ENCODE measurements at places on chromosomes 1 and 21.

- no peak for DNase-seq
These were observed 18.5 kb upstream of the MTARC1 start for GRCh38 chr1:220768126-220768601.

- DNase-seq = no peak
These were observed 15.7 kb upstream of the ATP13A2 start for GRCh38 chr1:17027403-17027802.

GRCh38 chr1:153375511-153375910, at the start of gene S100A12:
S100A12 (minus strand) TSS chr1:153375621; CDS start chr1:153374592, 1,029 bp downstream.
- DNase-seq = no peak

DNA sequence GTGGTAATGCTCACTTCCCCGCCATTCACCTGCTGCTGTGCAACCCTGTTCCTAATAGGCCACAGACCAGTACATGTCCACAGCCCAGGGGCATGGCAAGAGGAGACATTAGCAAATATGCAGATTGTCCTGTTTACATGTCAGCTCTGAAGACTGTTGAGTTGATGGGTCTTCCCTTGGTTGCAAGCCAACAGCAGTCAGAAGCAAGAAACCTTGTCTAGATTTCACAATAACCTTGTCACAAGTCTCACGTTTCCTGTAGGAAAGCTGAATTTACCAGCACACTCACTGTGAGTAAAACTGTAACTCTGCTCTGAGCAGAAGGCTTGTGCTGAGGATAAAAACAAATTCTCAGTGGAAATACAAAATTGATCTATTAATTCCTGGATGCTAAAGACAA, 195.1 kb downstream of the HLX start:
- no peak for DNase-seq

GRCh38 chr1:203278082-203278884, 27.0 kb upstream of the BTG2 start:
- no peak for DNase-seq

DNA sequence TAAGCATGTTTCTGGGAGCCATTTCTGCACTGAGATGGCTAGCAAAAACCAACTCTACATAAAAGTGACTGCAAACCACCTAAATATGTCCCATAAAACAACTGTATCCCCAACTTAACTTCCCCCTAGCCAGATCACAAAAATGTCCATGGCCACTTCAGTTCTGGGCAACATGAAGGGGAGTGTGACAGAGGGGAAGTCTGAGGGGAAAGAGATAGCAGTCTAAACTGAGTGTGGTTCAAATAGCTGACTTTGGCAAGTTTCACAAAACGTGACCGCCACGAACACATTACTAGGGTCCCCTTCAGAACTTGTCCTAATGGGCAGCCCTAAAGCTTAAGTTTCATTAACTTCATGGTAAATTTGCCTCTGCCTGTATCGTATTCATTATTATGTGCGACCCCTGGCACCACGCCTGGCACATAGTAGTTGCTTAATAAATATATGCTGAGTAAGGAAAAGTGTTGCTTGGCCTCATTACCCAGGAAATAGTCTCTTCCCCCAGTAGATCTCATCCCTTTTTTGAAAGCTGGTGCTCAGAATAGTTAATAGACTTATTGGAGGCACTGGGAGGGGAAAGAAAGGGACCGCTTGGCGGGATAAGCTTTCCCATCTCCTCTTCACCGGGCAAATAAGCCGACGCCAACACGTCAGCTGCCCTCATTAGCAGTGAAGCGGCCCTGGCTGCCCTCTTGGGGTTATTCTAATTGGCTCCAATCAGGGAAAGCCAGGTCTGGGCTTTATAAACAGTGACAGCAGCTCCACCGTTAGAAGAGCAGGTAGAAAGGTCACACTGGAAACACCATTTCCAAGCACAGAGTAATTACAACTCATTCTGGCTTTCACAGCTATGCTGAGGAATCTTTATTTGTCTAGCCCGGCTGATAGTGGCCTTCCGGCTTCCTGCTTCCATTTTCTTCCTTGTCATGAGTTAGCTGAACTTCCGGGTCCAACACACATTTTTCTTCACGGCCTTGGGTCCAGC, 122.1 kb downstream of the LRIG2 start:
- DNase-seq = no peak

DNA sequence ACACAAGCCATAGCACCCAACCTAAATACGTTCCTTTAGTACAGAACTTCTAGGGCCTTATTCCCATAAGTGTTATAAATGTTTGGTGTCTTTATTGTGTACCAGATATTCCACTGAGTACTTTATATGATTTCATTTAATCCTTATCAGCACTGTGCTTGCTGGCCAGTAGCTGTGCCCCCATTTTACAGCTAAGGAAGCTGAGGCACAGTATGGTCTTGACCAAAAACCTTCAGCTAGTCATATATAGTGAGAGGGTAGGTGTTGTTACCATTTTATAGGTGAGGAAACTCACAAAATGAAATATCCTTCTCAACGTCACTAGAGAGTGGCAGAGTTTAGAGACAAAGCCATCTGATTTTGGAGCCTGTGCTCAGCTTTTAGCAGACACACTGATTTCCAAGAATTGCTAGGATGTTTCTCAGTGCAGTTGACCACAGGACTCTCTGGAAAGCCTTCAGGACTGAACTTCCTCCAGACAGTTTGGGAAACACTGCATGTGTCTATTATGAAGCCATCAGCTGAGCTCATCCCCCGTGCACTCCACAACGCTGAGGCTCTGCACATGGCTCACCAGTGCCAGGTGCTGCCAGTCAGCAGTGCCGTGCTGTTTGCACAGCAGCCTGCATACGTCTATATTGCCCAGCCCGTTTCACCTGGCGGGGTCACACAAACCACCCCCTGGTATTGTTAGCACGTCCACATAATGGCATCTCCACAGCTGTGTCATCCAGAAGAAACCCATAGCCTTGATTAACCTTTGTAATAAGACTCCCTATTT, 15.4 kb downstream of the NPPA start:
- DNase-seq = no peak

- no peak for DNase-seq
These were observed 365.6 kb upstream of the ADGRL2 start for GRCh38 chr1:81435175-81435574.

- DNase-seq = no peak
These were observed 42.8 kb downstream of the C8A start for GRCh38 chr1:56897150-56898004.

DNA sequence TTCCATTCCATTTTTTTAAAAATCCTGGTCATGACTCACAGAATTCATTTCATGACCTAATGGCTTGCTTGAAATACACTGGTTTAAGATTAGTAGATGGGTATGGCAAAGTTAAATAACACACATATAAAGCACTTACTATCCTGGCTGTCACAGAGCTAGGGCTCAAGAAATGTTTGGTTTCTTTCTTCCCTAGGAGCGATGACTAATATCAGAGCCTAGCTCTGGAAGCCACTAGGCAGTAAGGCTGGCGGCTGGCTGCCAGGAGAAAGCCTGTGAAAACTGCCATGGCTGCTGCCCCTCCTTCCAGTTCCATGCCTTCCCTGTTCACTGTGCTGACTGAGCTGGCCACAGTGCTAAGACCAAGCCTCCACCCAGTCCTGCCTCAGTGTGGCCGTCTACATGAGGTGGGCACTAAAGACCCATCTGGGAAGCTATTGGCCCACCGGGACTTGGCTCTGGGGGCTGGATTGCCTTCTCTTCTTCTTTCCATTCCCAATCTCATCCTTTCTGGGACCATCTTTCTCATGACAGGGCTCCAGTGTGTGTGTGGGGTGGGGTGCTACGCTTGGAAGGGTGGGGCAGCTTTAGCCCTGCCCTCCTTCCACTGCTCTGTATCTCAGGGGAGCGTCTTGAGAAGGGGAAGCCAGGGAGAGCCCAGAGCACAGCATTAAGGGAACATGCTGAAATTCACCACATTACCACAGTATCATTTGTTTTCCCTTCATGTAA, 10.8 kb upstream of the ASCL5 start:
- no peak for DNase-seq

- DNase-seq = no peak
These were observed 119.1 kb downstream of the ACTL8 start for GRCh38 chr1:17874231-17874630.

DNA sequence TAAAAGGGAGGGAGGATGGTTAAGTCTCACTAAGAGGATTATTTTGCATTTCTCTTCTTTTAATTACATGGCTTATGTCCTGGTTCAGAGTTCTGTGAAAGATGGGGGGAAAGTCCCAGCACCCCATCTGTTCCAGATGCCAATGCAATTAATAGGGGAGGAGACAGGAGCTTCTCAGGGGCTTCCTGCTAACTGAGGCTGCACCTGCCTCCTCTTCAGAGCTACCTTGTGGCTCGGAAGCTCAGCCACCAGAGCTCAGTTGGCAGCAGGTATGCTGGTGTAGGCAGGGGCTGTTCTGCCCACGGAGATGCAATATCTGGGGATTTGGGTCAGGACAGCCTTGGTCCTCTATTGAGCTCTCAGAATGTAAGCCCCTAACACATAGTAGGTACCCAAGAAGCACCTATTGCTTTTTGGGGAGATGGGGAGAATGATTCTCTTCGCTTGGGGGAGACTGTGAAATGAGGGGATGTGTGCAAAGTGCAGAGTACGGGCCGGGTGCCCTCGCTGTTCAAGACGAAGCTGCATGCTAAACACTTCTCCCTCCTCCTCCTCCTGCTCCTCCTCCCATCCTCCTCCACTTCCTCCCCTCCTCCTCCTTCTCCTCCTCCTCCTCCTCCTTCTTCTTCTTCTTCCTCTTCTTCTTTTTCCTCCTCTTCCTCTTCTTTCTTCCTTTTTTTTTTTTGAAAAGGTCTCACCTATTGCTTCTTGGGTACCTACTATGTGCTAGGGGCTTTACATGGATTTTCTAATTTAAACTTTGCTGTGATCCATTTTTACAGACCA, 279.0 kb downstream of the PTPRU start:
- no peak for DNase-seq

DNA sequence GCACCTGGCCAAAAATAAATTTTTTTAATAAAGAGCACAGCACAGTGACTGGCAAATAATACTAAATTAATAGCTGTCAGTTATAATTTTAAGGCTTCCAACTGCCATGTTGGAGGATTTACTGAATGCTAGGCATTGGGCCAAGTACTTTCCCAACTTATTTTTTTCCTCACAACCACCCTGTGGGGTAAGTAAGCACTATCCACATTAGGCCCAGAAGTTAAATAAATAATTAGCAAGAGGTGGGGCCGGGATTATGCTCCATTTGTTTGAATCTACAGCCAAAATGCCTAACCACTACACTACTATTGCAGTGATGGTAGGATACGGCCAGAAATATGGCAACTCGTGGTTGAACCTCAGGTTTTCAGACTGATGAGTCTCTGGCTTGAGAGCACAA, 4.6 kb upstream of the TRNAU1AP start:
- no peak for DNase-seq
